GM13976 (cell line): ENCODE measurements at places on chromosomes 6 and 20.

GRCh38 chr6:25041485-25042035 is 105.8 kb upstream of the RIPOR2 start:
- no peak for DNase-seq

- no peak for DNase-seq
Observed at GRCh38 chr6:123777563-123777962, 26.1 kb upstream of the NKAIN2 start.

GRCh38 chr6:51273228-51273961 is 454.7 kb downstream of the TFAP2B start:
- DNase-seq = no peak

GRCh38 chr6:139514819-139515218 is 140.4 kb upstream of the CITED2 start:
- no peak for DNase-seq
